ENCODE measurements at places on chromosomes 13 and 19. TPM values are rescaled to one million over a fixed set of nuclear protein-coding genes. Genes with fewer than 3 reads are reported as not detected.

GRCh38 chr19:45059258-45059965, 16.9 kb downstream of the ZNF296 start:
- H3K4me1 ChIP-seq = no peaks in the 10 kb centered on the region
- H3K27ac ChIP-seq = no peak overlapping the region
- H3K4me3 ChIP-seq = no peak overlapping the region
- H3K27me3 ChIP-seq = no peaks in the 10 kb centered on the region

The SULT2A1 gene
- total RNA-seq = not detected

The ABCA7 gene
- 9.5 TPM for total RNA-seq

DNA sequence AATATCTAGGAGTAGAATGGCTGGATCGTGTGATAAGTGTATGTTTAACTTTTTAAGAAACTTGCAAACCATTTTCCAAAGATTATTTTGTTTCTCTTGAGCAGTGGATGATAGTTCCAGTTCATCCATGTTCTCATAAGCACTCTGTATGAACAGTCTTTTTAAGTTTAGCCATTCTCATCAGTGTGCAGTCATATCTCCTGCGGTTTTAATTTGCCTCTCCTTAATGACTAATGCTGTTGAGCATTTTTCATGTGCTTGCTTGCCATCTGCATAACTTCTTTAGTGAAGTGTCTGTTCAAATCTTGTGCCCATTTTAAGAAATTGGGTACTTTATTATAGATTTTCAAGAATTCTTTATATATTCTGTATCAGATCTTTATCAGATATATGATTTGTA, 58.6 kb downstream of the WASF3 start:
- no peak overlapping the region for H3K27ac ChIP-seq
- no peaks in the 10 kb centered on the region for H3K36me3 ChIP-seq
- no peak for DNase-seq
- H3K27me3 ChIP-seq = no peaks in the 10 kb centered on the region

DNA sequence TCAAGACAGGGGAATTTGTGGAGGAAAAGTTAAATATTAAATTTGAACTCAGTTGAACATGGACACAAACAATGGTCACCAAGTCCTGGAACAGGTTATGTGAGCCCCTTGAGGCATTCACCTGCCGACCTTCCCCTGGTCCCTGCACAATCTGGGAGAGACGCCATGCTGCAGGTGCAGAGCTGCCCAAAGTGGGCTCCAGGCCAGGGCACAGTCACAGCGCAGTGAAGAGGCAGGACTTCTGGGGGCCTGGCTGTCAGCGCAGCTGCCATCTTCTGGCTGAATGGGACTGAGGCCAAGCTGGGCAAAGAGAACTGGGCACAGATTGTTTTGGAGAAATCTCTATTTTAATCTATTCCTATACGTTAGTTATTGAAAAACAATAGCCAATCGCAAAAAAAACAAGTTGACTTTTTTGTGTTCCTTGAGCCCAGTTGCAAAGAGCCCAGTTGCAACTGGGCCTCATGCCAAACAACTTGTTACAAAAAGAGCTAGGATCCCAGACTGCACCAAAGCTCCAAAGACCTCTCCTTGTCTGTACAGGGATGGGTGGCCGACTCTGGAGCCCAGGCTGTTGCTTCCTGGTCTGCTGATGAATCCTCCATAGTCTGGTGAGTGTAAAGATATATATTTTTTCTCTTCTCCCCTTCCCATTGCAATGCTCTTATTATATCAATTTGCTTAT, 1.2 kb upstream of the ZNF626 start:
- H3K4me1 ChIP-seq = peaks cover 46% of the 10 kb centered on the region
- peaks cover 11% of the 10 kb centered on the region for H3K36me3 ChIP-seq
- no peaks in the 10 kb centered on the region for H3K27me3 ChIP-seq
- DNase-seq = no peak
- no peak overlapping the region for H3K4me3 ChIP-seq

DNA sequence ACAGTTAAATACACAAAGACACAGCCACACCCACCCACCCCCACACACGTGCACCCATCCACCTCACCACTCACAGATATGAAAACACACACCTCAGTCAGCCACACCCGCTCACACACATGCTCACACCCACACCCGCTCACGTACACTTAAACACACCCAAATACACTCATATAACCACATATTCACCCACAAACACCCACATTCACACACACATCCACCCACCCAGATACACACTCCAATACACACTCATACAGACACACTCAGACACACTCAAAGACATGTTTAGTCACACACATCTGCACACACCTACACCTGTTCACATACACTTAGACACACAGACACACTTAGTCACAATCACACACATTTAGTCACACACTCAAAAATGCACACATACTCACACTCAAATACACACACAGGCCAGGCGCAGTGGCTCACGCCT, 30.6 kb downstream of the ADGRL1 start:
- H3K4me3 ChIP-seq = no peak overlapping the region
- no peak overlapping the region for H3K27ac ChIP-seq
- H3K36me3 ChIP-seq = peaks cover 70% of the 10 kb centered on the region
- no peaks in the 10 kb centered on the region for H3K4me1 ChIP-seq

DNA sequence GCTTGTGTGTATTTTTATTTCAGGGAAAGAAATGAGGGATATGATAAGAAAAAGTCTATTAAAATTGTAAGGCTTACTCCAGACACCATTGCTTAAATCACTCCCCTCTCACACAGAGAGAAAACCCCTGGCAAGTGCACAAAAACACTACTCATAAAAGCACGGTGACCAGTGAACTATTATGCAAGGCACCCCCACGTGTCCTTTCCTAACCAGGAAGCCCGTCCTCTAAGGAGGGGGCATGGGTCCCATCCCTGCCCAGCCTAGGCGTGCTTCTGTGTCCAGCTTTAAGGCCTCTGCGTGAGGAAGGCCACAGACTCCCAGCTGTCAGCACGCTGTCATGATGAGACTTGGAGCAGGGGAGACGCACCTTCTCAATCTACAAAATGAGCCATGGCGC, 83.5 kb downstream of the SLC7A1 start:
- H3K4me1 ChIP-seq = peaks cover 36% of the 10 kb centered on the region
- H3K4me3 ChIP-seq = no peak overlapping the region
- H3K36me3 ChIP-seq = peaks cover 40% of the 10 kb centered on the region
- DNase-seq = no peak

DNA sequence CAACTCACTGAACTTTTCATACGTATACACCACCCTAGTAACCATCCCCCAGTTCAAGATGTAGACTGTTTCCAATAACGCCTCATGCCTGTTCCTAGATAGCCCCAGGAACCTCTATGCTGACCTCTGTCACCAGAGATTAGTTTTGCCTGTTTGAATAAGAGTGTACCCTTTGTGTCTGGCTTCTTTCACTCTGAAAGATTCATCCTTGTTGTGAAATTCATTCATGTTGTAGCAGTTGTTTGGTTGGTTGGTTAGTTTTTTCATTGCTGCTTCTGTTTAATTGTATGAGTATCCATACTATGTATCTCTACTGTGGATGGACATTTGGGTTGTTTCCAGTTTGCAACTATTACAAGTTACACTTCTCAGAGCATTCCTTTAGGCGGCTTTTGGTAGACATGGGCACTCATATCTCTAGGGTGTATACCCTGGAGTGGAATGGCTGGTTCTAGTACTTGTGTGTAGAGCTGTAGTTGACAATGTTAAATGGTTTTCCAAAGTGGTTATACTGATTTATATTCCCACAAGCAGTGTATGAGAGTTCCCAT, 1.6 kb downstream of the RNASEH2B start:
- no peaks in the 10 kb centered on the region for H3K27me3 ChIP-seq
- peaks cover 49% of the 10 kb centered on the region for H3K4me1 ChIP-seq
- no peaks in the 10 kb centered on the region for H3K36me3 ChIP-seq
- DNase-seq = no peak
- H3K27ac ChIP-seq = peak overlapping the region; percentile 91

The JSRP1 gene
- not detected for total RNA-seq

GRCh38 chr19:44748426-44749254, at the start of gene BCL3:
Gene BCL3, plus strand, starts transcription at chr19:44748708. Its CDS starts 83 bp downstream, at chr19:44748791.
- no peaks in the 10 kb centered on the region for H3K27me3 ChIP-seq
- H3K27ac ChIP-seq = peak within 1 kb of the TSS; percentile 96
- H3K4me3 ChIP-seq = peak within 1 kb of the TSS; percentile 75
- peaks cover 57% of the 10 kb centered on the region for H3K4me1 ChIP-seq
- H3K36me3 ChIP-seq = no peaks in the 10 kb centered on the region
- no peak for DNase-seq

The CRB3 gene
- 1.8 TPM for total RNA-seq

The HRC gene
- total RNA-seq = 11.1 TPM

The CHST8 gene
- not detected for total RNA-seq

DNA sequence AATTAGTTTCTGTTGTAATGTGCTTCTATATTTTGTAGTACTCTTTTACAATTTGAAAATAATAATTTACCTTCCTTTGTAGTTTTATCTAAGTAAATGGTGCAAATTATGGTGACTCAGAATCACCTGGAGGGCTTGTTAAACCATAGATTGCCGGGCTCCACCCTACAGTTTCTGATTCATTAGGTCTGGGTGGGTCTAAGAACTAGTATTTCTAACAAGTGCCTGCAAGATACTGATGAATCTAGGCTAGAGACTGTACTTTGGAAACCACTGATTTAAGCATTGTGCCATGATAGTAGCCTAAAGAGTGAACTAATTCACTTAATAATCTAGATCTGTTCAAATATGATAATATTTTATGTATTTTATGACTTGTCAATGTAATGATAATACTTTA, 437.4 kb upstream of the SPRY2 start:
- no peak overlapping the region for H3K4me3 ChIP-seq
- H3K36me3 ChIP-seq = no peaks in the 10 kb centered on the region
- no peak overlapping the region for H3K27ac ChIP-seq

The ZNF730 gene
- 0.33 TPM for total RNA-seq

The ZIM2 gene
- not detected for total RNA-seq

GRCh38 chr19:48509467-48510194, 2.0 kb downstream of the LMTK3 start:
- DNase-seq = no peak
- H3K4me3 ChIP-seq = no peak overlapping the region
- H3K4me1 ChIP-seq = peaks cover 12% of the 10 kb centered on the region
- no peaks in the 10 kb centered on the region for H3K36me3 ChIP-seq

The ZNF850 gene
- total RNA-seq = 2.4 TPM

The WDR87 gene
- not detected for total RNA-seq

The RDH8 gene
- total RNA-seq = not detected

DNA sequence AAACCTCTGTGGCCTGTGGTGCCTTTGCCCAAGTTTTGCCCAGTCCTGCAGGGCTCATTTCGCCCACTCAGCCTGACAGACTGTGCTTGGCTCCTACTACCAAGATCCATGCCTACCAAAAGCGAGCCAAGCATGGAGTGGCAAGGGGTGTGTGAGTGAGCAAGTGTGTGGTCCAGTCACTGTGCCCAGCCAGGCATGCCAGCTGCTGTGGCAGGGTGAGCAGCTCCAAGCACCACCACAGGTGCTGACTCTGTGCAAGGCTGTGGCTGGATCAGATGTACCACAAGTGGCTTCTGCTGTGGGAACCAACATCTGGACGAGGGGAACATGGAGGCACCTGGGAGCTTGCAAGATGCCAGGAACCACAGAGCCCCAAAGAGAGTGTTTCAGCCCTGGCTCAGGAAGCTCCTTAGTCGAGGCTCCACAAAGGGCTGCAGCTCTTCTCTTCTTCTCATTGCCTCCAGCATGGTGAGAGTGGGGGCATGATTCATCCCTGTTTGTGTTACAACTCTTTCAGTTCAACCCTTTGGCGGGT, 1564.2 kb upstream of the MIR17HG start:
- H3K36me3 ChIP-seq = no peaks in the 10 kb centered on the region
- H3K4me1 ChIP-seq = no peaks in the 10 kb centered on the region
- H3K27me3 ChIP-seq = no peaks in the 10 kb centered on the region
- DNase-seq = no peak
- H3K27ac ChIP-seq = no peak overlapping the region

DNA sequence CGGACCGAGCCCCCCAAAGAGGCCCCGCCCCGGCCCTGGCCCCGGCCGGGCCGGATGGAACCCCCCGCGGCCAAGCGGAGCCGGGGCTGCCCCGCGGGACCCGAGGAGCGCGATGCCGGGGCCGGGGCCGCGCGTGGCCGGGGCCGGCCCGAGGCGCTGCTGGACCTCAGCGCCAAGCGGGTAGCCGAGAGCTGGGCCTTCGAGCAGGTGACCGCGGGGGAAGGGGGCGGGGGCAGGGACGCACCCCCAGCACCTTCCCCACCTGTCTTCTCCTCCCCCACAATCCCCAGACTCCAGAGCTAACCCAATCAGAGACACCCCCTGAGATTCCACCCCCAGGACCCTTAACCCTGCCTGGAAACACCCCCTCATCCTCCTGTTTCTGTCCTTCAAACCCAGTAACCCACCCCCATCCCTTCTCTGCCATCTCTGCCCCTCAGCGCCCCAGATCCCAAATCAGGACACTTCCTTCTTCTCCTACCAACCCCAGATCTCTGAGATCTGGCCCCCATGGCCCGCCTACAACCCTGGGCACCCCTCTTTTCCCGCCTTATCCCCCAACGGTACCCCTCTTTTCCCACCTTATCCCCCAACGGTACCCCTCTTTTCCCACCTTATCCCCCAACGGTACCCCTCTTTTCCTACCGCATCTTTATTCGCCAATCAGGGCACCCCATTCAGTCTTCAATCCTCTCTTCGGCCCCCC, 505 bp downstream of the ZSWIM4 start:
- peaks cover 23% of the 10 kb centered on the region for H3K4me1 ChIP-seq
- no peaks in the 10 kb centered on the region for H3K27me3 ChIP-seq
- DNase-seq = no peak
- H3K4me3 ChIP-seq = peak overlapping the region; percentile 77
- peaks cover 3% of the 10 kb centered on the region for H3K36me3 ChIP-seq

The PALM3 gene
- not detected for total RNA-seq

- H3K4me1 ChIP-seq = no peaks in the 10 kb centered on the region
- H3K36me3 ChIP-seq = no peaks in the 10 kb centered on the region
- no peaks in the 10 kb centered on the region for H3K27me3 ChIP-seq
- no peak overlapping the region for H3K4me3 ChIP-seq
Measured at GRCh38 chr13:85508683-85509329, 290.4 kb downstream of the SLITRK6 start.

The PLIN4 gene
- 79.3 TPM for total RNA-seq

The FXYD7 gene
- total RNA-seq = 0.71 TPM

The UBA52 gene
- 707 TPM for total RNA-seq

GRCh38 chr13:74158028-74158427, 23.8 kb upstream of the KLF12 start:
- no peak overlapping the region for H3K4me3 ChIP-seq
- DNase-seq = no peak
- no peak overlapping the region for H3K27ac ChIP-seq
- no peaks in the 10 kb centered on the region for H3K36me3 ChIP-seq

DNA sequence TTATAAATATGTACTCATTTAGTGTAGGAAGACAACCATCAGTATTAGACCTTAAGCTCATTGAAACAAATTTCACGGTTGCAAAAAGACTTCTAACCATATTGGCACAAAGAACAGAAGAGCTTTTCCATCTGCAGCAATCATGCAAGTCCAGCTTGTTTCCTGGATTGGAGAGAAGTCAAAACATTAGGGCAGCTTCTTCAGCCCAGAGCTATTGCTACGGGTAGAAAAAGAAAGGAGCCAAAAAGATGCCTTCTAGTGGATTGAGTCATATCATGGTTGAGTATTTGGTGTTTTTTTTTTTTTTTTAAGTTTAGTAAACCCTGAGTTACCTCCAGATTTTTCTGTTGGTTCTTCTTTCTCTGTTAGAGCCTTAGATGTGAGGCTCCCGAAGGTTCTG, 99.8 kb downstream of the WDFY2 start:
- no peaks in the 10 kb centered on the region for H3K4me1 ChIP-seq
- H3K4me3 ChIP-seq = no peak overlapping the region
- no peak for DNase-seq
- no peaks in the 10 kb centered on the region for H3K36me3 ChIP-seq
- H3K27me3 ChIP-seq = no peaks in the 10 kb centered on the region
